Suppressor macrophage treated with lipopolysaccharide for 1 hour (primary cell): ENCODE measurements at places on chromosomes 16 and 17.
A peak's percentile ranks its signal among the peaks of the same experiment; 100 is the strongest.

- DNase-seq, result no peak
Observed at GRCh38 chr17:61926826-61927207, 965 bp downstream of the INTS2 start.

DNA sequence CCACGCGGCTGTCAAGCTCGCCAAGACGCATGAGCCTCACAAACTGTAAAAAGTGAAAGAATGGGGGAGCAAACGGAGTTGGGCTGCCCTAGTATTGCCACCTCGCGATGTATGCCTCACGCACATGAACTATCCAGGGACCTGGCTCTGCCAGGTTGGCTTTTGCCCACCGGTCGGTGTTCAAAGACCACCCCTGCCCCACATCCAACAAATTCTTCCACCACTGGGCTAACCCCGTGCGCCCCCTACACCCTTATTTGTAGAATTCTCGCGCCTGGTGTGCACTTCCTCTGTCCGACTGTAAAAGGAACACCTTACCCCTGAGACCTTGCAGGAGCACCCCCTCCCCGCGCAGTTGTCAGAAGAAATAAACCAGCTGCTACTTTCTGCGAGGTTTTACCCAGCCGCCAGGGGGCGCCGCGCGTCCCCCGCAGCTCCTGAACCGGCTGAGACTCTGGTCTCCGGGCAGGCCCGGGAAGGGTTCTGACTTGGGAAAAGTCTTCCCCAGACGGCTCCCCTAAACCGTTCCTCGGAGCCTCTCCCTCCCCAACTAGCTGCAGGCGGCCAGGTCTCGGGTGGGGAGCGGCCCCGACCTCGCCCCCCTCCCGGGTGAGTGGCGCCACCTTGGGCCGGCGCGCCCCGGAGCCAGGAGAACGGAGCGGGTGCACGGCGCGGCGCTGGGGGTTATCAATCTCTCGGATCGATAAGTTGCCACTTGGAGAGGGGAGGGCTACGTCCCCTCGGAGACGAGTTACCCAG lies 1.7 kb upstream of the ZNF423 start:
- peak; percentile 68 for DNase-seq

GRCh38 chr16:85300406-85300968 lies 188.2 kb upstream of the CIBAR2 start:
- DNase-seq, result no peak

GRCh38 chr17:7292729-7293128 lies 1.7 kb downstream of the YBX2 start:
- DNase-seq, result no peak

- no peak for DNase-seq
Observed at GRCh38 chr16:17224879-17225281, 245.9 kb downstream of the XYLT1 start.

DNA sequence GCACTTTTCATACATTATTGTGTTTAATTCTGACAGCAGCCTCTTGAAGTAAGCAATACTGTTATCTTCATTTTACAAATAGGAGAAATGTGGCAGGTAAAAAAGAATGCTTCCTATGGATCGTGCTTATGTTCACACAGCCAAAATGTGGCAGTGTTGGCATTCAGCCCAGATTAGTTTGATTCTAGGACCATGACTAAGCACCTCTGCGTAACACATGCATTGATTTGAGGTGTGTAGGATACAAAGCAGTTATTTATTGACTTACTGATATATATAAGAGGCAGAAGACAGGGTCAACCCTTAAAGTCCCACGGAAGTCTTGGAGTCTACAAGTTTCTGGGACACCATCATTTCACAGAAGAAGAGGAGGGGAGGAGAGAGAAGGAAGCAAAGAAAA lies 1144.4 kb upstream of the GOT2 start:
- no peak for DNase-seq

- no peak for DNase-seq
Observed at GRCh38 chr16:52308051-52308450, 238.9 kb downstream of the TOX3 start.

- DNase-seq, result no peak
Observed at GRCh38 chr16:24217461-24217860, 38.7 kb upstream of the CACNG3 start.

- no peak for DNase-seq
Observed at GRCh38 chr17:47888293-47888692, 7.7 kb upstream of the SP2 start.

GRCh38 chr17:16991349-16992009 lies 19.6 kb upstream of the TNFRSF13B start:
- DNase-seq, result peak; percentile 83

DNA sequence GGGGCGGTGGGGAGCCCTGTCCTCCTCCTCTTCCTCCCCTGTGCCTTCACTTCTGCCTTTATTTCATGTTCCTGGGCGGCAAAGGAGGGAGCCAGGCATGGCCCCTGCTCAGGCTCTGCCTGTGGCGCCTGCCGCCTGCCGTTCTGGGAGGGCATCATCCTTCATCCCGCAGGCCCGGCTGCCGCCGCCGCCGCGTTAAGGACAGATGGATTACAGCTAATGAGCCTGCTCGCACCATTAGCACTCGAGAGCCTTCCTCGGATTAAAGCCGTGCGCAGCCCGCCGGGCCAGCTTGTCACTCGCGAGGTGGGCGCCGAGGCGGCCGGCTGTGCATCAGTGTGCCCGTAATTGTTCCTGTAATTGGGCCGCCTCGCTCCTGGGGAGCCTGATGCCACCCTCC lies 127.7 kb upstream of the GSE1 start:
- no peak for DNase-seq

DNA sequence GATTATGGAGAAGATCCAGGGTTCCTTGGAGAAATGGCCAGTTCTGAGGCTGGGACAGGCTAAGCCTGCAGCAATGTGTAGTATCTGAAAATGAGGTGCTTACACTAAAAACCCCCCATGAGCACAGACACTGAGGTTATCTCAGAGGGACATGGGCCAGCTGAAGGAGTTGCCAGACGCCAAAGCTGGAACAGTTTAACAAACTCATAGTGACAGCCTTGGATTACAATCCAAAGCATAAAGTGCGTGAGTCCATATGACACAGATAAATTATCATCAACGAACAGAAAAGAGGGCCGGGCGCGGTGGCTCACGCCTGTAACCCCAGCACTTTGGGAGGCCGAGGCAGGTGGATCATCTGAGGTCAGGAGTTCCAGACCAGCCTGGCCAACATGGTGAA lies 11.2 kb upstream of the CAPN15 start:
- no peak for DNase-seq

- peak; percentile 93 for DNase-seq
Observed at GRCh38 chr17:64707050-64707591, 45.0 kb upstream of the SMURF2 start.

DNA sequence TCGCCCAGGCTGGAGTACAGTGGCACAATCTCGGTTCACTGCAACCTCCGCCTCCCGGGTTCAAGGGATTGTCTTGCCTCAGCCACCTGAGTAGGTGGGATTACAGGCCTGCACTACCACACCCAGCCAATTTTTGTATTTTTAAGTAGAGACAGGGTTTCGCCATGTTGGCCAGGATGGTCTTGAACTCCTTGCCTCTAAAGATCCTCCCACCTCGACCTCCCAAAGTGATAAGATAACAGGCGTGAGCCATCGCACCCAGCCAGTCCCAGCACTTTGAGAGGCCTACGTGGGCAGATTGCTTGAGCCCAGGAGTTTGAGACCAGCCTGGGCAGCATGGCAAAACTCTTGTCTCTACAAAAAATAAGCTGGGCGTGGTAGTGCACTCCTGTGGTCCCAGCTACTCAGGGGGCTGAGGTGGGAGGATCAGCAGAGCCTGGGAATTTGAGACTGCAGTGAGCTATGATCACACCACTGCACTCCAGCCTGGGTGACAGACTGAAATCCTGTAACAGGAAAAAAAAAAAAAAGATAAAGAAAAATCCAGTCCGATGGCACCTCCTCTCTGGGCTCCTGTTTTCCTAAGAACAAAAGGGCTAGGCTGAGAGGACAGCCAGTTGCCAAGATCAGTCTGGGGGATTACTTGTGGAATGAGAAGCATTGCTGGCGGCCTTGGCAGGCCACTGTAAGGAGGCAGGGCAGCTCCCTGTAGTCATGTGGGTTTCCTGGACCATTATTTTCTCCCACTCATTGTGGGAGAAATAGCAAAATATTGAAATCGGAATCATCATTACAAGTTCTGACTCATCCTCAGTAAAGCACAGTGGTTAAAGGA lies 3.0 kb upstream of the PIPOX start:
- no peak for DNase-seq

DNA sequence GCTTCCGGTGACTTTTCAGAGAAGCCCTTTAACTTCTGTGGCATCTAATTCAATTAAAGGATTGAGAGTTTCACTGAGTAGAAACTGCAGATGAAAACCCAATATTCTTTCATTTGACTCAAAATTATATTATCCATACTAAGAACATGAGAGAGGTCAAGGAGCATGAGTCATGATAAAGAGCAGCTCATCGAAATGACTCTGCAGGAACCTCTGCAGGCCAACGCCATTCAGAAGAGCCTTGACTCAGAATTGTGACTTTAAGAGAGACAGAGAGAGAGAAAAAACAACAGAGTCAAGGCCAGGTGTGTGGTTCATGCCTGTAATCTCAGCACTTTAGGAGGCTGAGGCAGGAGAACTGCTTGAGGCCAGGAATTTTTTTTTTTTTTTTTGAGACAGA lies 417.2 kb upstream of the XYLT1 start:
- DNase-seq, result no peak

- peak; percentile 36 for DNase-seq
Observed at GRCh38 chr17:77692571-77693161, 265.8 kb upstream of the TNRC6C start.

GRCh38 chr17:44829523-44830358 lies at the start of gene GJC1:
Gene GJC1 (minus strand): TSS chr17:44830287. CDS start chr17:44805817, 24,470 bp downstream.
- peak; percentile 30 for DNase-seq

DNA sequence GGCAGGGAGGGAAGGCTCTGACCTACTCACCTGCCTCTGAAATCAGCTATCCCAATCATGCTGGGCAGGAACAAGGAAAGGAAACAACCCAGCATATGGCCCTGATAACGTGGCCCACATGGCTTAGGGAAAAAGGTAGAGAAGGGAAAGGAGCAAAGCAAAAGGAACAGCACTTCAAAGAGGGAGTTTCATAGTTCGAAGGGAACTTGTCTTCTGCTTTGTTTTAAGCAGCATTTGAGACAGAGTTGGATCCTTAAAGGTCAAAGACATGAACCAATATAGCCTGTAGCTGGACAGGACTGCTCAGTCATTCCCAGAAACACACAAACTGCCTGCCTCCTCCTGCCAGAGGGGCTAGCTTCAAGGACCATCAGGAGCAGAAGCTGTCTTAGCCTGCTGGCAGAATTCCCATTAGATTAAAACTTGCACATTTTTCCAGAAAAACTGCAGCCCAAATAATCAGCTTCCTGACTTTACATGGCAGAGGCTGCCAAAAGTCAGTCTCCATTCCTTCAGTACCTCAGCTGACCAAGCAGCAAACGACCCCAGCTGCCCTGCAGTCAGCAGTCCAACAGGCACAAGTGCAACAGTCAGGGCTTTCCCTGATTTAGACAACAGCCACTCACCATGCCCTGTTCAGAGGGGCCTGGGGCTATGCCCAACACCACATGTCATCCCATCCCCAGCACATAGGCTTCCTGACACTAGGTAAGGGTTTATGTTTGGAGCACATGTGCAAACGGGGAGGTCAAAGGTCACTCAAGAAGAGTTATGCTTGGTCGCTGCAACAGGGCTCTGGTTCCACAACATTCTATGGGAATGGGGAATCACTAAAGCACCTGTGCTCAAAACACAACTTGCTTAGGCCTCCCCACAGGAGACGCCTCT lies 32.5 kb downstream of the RANBP10 start:
- DNase-seq, result no peak

- DNase-seq, result peak; percentile 41
Observed at GRCh38 chr17:2655546-2655945, 56.0 kb downstream of the CLUH start.

- peak; percentile 92 for DNase-seq
Observed at GRCh38 chr17:1590029-1590746, 27.6 kb upstream of the PITPNA start.

GRCh38 chr17:18968945-18969887 lies 17.3 kb downstream of the SLC5A10 start:
- peak; percentile 52 for DNase-seq

- DNase-seq, result no peak
Observed at GRCh38 chr16:26342621-26343020, 650.9 kb downstream of the HS3ST4 start.

DNA sequence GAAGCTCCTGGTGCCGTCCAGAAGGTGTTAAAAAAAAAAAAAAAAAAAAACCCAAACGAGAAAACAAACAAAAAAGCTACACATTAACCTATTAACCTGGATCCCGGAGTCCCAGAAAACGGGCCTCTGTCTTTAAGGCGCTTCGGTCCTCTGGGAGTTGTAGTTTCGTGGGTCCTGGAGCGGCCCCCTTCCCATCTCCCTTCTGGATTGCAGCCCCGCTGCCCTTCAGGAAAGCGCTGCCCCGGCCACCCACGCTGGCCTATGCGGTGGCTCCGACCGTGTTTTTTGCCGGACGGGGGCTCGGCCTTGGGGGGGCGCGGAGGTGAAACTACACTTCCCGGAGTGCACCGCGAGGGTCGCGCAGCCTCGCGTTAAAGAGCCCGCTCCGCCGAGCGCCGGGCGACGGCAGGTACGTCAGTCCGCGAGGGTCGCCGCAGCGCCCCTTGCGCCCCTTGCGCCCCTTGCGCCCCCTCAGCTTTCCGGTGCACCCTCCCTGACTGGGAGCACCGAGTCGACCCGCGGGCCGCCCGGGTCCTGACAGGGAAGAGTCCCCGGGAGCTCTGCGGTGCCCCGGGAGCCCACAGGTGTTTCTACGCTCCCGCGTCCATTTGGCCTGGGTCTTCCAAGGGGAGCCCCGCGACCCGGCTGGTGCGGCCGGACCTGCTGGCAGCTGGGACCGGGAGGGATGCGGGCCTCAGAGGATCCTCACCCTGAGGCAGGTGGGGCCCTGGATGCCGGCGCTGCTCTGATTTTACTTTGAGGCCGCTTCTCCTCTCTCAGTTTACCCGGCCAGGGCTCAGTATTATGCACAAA lies at the start of gene FCSK:
FCSK (plus strand) TSS at position 374 of the 813 bp plus-strand sequence. CDS start 8,596 bp downstream, outside the sequence.
- DNase-seq, result peak; percentile 68

DNA sequence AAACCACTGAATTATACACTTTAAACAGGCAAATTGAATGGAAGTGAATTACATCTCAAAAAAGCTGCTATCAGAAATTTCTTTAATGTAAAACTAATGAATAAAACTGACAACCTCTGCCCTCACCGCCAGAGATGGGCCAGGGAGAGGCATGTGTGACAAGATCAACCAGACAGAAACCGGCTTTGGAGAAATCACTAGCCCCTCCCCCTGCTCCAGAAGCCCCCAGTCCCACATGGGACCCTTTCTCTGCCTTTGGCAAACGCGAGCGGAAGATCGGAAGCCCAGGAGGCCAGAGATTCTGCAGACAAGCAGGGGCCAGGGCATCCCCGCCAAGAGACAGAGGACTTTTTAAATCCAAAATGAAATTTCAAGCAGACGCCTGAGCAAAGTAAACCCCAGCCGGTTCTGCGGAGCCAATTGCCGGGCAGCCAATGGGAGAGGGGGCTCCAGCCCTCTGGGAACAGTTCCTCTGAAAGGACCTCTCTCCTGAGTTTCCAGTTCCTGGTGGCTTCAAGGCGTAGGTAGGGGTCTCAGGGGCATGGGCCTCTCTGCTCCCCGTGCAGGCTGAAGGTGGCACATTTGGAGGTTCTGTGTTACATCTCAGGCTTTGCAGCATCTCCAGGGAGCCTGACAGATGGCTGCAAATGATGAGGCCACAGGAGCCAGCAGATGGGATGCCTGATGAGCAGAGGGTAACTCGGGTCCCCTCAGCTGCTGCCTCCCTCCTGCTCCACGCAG lies 118.1 kb downstream of the GSG1L start:
- no peak for DNase-seq
